ENCODE measurements at places on chromosomes 1 and 21. TPM values are rescaled to one million over a fixed set of nuclear protein-coding genes. Genes with fewer than 3 reads are reported as not detected.

The ATAD3A gene
- polyA plus RNA-seq: 15.9 TPM

The CFHR3 gene
- 0.13 TPM for polyA plus RNA-seq

The CFHR5 gene
- polyA plus RNA-seq: not detected

- DNase-seq: no peak
Measured at GRCh38 chr1:14365301-14365988, 233.0 kb upstream of the KAZN start.

The OR2W3 gene
- polyA plus RNA-seq: 0.24 TPM

DNA sequence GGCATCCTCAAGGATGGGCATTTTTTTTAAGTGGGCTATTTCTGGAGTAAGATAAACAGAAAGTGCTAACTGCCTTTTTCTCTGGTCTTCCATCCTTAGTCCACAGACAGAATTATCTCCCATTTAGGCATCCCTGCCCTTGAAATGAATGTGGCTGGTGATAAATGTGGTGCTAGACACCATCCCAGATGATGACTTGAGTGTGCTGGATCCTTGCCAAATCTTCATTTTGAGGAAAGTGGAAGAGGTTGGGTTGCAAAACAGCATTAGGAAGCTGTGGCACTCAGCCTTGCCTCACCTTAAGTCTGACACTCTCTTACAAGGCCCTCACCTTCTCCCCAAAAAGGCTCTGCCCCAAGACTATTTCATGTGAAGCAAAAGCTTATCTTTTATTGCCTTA lies 19.2 kb downstream of the MAB21L3 start:
- DNase-seq: no peak

- no peak for DNase-seq
Measured at GRCh38 chr1:105427543-105427942, 1628.9 kb upstream of the PRMT6 start.

The GRHL3 gene
- polyA plus RNA-seq: 0.34 TPM

DNA sequence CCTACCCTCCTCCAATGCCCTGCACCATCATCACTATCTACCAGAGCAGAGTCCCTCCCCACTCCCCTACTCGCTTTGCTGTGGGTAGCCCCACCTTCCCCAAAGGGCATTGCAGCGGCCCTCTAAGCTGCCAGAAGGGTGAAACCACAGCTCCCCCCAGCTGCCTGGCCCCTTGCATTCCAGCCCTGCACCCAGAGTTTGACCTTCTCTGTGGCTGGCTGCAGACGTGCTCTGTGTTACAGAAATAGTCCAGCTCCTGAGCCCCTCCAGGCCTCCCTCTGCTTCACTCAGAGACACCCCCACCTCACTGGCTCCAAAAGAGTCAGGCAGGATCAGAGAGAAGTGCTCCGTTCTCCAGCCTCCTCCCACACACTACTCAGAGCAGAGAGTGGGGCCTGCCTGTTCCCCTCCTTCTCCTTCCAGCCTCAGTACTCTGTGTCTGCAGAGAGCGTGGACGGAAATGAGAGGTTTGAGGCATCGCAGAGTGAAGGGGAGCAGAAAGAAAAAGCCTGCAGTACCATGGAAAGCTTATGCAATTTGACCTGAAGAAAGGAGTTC lies 63.2 kb downstream of the PLEKHA6 start:
- no peak for DNase-seq

DNA sequence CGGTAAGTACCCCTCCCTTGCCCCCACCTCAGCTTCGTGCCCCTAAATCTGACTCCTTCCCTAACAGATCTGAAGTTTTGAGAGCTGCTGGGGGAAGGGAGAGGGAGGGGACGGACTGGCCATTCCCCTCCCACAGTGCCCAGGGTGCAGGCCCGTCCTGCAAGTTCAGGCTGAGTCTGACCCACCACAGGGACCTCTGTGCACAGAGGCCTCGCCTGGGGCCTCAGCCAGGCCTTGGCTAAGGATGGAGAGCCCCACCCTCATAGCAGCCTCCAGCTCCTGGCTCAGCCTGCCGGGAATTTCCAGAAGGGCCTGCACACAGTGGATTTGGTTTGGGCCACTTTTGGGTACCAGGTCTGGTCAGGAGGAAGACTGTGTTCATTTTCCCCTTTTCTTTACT lies 31.2 kb upstream of the TNFRSF1B start:
- DNase-seq: peak; percentile 79

DNA sequence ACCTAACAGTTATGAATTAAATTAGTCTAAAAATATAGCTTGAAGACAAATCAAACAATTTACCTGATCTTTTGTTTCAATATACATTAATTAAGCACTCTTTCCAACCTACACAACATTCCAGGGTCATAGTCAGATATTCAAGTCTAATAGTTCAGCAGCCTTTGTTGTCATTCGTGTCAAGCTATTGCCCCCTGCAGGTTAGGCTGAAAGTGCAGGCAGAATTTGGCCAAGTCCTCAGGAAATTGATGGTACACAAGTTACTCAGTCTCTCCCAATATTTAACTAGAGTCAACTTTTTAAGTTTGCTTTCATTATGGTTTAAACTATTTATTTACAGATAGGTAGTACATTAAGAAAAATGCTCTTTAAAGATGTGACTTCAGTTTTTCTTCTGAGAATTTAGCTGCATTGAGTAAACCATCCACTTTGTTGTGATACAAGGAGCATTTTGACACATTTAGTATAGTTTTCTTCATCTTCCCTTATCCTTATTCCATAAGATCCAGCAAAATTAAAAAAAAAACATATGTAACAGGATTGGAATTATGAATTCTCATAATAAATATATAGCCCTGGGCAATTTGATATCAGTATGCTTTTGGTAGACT lies 130.3 kb upstream of the DPYD start:
- DNase-seq: peak; percentile 76

GRCh38 chr1:172724765-172725613 lies 66.1 kb downstream of the FASLG start:
- DNase-seq: no peak

- DNase-seq: no peak
Measured at GRCh38 chr1:154420961-154421924, 16.1 kb downstream of the IL6R start.

The LYPD8 gene
- polyA plus RNA-seq: not detected
